Dorsolateral prefrontal cortex (tissue), 122 donors: ENCODE measurements at places on chromosomes 4 and X. TPM values are rescaled to one million over a fixed set of nuclear protein-coding genes. Genes with fewer than 3 reads are reported as not detected.

The BEND4 gene
- total RNA-seq, result 4.2 TPM

The PHOX2B gene
- not detected for total RNA-seq

The QRFPR gene
- total RNA-seq, result 1.9 TPM

The PPP4R3C gene
- total RNA-seq, result not detected

The SH3D19 gene
- total RNA-seq, result 42.2 TPM

The TLR6 gene
- 2.5 TPM for total RNA-seq

The ENAM gene
- not detected for total RNA-seq

The GUF1 gene
- 28.2 TPM for total RNA-seq

The TAF7L gene
- 1.4 TPM for total RNA-seq

- no peak for DNase-seq
Measured at GRCh38 chr4:148364525-148364924, 77.7 kb downstream of the NR3C2 start.

DNA sequence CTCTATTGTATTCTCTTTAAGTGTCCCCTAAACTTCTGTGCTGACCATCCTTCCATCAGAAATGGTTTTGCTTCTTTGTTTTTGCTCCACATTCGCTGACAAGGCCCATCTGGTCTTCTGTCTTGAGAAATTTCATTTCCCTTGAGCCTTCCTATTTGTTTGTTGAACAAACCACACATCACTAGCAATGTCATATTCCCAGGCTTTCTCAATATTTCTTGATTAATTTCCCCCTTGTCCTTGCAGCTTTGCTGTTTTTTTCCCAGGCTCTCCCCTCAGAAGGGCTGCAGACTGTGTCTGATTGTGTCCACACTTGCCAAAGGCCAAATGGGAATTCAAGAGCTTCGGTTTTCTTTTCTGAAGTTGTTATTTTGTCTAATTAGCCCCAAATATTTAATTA lies 158.9 kb downstream of the MID1IP1 start:
- DNase-seq, result no peak

DNA sequence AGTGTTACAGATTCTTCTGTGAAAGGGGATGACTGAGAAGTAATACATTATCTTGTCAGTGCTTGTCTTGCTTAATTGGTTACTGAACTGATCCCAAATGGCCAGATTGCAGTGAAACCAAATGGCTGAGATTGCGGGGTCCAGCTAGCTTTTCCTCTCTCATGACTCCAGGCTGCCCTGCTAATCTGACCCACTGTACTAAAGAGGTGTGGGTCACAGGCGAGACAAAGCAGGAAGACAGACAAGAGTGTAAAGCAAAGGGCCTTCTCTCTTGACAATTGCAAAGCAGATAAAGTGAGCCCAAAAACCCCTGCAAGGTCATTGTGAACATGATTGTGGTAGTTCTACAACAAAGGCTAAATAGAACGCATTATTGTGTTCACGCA lies 2.1 kb downstream of the TMEM150C start:
- DNase-seq, result no peak

DNA sequence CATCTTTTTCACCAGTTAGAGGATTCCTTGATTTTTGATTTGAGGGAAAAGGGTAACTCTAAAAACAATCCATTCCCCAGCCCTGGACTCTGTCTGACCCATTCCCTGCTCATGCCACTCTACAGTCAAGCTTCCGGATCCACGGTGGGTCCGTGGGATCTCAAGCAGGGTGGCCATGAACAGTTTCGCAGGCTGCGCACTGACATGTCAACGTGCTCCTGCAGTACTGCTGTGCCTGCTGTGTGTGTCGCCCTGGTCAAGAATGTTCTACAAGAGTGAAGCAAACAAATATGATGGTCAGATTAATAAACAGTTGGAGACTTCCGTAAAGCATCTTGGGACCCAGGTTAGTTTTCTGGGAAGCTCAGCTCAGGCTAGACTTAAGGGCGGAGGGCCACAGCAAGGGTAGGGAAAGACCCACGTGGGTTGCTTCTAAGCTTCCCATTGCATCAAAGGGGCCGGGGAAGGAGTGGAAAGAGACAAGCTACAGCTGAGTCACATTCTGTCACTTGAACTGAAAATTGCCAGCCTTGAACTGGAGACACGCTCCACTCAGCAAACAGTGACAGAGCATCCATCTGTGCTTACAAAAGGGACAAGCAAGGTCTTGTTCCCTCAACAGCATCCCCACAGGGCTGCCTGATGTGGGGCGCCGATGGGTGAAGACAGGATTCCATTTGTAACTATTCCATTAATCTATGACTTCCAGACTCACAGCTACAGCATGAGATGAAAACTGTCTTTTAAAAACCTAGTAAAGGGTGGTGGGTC lies 81.8 kb downstream of the MTMR1 start:
- no peak for DNase-seq

- no peak for DNase-seq
Measured at GRCh38 chr4:116438981-116439729, 646.2 kb downstream of the TRAM1L1 start.

DNA sequence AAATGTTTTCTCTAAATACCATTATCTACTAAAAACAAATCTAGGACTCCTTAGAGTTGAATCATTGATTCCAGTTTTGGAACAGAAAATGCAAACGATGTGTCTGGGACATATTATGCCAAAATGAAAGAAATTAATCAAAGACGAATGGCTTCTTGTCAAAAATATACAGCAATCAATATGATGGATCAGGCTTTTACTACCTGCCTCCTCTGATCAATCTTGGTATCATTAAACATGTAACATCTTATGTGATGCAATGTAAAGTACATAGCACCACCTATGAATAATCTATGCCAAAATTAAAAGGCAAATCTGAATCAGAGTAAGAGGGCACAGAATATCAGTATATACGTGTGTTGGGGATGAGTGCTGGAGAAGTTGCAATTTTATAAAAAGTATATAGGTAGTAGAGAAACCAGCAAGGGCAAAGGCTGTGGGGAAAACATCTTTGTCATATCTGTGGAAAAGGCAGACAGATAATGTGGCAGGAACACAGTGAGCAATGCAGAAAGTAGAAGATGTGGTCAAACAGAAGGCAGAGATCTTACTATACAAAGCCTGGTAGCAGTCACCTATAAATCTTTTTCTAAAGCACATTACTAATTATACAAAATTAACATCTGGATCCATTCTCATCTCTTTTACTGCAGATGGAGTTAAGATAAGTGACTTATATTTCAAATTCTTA lies 152.7 kb downstream of the ANTXR2 start:
- DNase-seq, result no peak

GRCh38 chrX:45515262-45516215 lies 314.9 kb upstream of the DIPK2B start:
- peak; percentile 46 for DNase-seq

DNA sequence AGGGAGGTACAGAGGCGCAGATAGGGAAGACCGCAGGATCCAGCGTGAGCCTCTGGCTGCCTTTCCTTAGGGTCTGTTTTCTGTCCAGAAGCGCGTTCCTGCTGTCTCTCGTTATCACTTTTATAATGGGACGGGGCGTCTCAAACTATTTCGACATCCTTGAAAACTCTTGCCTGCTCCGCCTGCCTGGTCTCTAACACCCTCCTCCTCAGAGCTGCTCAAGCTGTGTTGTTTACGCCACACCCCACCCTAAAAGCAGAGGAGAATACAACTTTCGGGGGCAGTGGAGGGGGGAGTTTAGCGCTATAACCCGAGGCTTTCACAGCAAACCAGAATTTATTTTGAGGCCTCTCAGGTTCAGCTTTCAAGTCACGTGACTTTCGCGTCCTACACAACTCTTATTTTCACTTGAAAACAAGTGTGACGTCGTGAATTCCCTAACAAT lies 646 bp upstream of the FAM3A start:
- DNase-seq, result no peak

GRCh38 chrX:143429811-143430210 lies 87.5 kb downstream of the SPANXN3 start:
- no peak for DNase-seq

- no peak for DNase-seq
Measured at GRCh38 chr4:138697851-138698250, 317.7 kb upstream of the NOCT start.

DNA sequence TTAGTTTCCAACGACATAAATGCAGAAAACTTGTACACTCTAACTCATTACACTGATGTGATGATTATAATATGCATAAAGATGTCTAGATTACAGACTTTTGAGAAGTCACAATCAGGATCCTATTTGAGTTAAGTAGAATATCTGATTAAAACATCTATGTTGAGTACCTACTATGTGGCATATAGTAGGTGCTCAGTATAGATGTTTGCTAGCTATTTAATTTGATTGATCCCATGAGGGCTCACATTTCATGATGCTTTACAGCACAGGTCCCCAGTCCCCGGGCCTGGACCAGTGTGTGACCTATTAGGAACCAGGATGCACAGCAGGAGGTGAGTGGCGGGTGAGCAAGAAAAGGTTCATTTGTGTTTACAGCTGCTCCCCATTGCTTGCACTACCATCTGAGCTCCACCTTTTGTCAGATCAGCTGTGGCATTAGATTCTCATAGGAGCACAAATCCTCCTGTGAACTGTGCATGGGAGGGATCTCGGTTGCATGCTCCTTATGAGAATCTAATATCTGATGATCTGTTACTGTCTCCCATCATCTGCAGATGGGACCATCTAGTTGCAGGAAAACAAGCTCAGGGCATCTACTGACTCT lies 33.0 kb upstream of the CXCL8 start:
- DNase-seq, result no peak

DNA sequence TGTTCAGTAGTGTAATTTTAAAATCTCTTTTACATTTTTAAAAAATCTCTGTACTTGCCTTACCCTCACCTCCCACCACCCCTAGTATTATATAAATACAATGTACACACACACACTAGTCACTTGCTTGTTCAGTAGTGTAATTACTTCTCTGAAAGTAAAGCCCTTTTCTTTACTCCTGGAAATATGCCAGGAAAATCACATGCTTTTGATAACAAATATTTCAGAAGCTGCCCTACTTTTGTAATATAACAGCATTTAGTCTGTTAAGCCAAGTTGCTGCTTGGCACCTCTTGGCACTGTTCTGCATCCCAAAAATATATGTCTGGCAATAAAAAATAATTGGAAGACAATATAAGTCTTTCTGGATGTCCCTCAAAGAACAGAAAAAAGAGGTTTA lies 172.8 kb upstream of the APOOL start:
- DNase-seq, result no peak

- DNase-seq, result no peak
Measured at GRCh38 chr4:184937030-184937710, 81.1 kb upstream of the HELT start.

- DNase-seq, result no peak
Measured at GRCh38 chrX:148416142-148416541, 84.3 kb upstream of the AFF2 start.

- no peak for DNase-seq
Measured at GRCh38 chr4:182928061-182928460, 10.9 kb upstream of the DCTD start.
